ENCODE measurements at places on chromosomes 2 and 18.

DNA sequence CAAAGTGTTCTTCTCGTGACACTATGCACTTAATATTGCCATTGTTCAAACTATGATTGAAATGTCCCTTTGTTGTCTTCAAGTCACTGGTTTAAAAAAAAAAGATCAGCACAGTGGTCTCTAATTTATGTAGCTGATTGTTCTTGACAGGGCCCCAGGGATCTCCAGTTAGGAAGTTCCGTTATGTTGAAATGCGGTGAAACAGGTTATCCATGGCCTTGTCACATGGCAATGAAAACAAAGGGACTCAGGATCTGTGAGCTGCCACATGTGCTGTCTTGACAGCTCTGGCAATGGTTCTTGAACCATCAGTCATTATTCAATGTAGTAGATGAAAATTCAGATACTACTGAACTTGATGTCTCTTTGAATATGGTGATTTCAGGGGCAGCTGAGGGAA, 147.4 kb downstream of the SETBP1 start:
- DNase-seq = no peak

DNA sequence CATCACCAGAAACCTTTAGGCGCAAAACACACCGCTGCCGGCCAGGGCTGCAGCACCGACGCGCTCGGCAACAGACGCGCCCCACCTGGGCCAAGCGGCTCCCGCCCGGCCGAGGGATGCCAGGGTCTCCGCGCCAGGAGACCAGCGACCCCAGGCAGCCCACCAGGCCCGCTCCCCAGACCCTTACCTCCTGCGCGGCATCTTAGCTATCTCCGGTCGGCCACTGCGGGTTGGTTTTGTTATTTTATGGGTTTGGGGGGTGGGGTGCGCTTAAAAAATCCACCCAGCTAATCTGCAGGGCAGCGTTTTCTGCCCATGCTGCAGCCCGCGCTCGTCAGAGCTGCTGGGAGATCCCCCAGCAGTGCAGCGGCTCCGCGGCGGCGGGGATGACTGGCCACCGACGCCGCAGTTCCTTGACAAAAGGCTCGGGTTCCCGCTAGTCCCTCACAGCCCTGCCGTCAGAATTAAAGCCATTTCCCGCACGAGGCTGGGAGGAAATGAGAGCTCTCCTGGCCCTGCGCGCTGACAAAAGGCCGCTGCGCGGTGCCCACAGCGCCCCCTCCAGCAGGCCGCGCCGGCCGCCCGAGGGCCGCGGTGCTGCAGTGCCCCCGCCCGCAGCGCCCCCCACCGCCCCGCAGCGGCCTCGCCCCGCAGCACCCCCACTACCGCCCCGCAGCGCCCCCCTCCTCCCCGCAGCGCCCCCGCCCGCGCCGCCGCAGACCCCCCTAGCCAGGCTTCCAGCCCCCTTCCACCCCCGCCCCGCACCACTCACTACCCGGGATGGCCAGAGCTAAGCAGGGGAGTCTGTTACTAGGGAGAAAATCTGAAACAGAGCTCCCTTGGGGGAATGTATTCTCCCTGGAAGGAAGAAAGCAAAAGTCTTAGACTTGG, at the start of gene ADD2:
ADD2 (minus strand) TSS at position 502 of the 891 bp plus-strand sequence. CDS start 61,792 bp downstream, outside the sequence.
- DNase-seq = peak; percentile 71

DNA sequence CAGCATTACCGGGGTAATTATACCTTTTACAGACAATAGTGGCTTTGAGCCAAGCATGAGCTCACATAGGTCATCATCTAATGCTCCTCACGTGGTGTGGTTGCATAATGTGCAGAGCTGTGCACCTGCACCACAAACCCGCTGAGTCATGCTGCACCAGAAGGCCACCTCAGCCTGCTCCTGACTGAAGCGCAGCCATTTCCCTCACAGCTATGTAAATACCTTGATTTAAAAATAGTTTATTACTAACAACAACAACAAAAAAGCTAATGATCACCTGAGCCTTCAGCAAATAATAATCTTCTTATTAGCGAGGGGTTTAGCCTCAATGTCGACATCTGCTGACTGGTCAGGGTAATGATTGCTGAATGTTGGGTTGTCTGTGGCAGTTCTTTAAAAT, 238.8 kb downstream of the MBD5 start:
- peak; percentile 18 for DNase-seq

GRCh38 chr2:907706-908105, 42.9 kb upstream of the SNTG2 start:
- no peak for DNase-seq

DNA sequence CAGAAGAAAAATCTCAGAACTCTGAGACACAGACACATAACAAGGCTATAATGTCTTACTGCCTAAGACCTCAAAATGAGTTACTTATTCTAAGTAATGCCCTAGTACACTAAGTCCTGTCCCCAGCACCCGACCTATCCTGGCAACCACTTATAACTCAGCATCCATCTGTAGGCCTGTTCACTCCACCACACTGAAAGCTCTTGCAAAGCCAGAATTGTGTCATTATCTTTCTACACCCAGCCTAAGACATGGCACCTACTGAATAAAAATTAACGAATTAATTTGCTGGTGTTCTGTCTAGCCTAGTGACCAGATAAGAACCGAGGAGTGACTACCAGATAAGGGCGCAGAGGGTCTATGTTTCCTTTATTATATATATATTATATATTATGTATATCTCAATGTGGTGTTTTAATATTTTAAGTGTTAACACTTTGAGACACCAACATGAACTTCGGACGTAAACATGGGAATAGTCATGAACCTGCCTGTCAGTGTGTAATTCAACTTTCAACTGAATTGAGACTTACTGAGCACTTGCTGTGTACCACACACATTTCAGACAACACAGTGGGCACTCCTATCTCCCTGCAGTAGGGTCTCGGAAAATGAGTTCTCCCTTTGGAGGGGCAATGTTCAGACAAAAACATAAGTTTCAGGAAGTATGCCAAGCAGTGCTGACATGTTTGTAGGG, 27.7 kb downstream of the TMEM131 start:
- no peak for DNase-seq

DNA sequence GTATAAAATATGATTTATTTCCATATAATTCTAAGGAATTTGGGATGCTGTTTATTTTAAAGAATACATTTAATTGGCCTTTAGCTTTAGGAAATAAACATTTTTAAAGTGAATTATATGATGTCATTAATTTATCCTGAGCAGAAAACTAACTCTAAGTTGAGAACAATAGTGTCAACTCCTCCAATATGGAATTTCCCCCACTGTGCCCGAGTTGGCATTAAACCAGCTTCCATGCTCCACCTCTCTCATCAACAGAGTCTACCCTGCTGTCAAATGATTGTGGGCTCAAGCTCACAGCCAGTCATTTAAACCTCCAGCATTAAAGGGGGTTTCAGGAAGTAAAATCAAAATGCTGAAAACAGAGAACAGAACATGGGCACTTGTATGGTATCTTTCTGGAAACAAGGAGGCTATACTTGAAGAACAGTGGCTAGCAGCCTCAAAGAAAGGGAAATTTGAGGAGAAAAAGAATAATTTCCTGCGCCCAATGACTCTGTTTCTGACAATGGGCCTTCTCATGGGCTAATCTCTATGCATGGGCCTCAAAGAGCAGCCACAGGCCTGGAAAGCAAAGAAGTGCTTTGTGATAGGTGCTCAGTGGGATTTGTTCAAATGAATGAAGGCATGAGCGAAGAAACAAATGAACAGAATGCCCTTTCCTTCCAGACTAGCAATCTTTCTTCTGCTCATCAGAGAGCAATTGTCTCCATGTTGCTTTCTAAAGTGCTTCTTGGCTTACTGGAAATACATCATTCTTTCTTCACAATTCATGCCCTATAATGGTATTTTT, 252.8 kb downstream of the MTX2 start:
- DNase-seq = no peak

DNA sequence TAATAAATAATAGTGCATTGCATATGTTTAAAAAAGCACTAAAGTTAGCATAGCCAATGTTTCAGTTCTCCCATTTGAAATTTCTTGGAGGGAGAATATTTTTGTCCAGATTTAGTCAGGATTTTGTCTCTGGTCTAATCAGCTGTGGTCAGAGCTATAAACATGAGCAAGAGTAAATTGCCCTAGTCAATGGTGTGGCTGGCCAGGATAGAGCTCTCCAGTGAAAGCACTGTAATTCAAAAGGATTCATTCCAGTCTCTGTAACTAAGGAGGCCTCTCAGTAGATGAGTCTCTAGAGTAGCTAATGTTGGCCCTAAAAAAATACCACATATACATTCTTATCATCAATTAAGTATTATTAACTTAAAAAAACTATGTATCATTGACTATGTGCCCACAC, 241.6 kb downstream of the CDCA7 start:
- no peak for DNase-seq

DNA sequence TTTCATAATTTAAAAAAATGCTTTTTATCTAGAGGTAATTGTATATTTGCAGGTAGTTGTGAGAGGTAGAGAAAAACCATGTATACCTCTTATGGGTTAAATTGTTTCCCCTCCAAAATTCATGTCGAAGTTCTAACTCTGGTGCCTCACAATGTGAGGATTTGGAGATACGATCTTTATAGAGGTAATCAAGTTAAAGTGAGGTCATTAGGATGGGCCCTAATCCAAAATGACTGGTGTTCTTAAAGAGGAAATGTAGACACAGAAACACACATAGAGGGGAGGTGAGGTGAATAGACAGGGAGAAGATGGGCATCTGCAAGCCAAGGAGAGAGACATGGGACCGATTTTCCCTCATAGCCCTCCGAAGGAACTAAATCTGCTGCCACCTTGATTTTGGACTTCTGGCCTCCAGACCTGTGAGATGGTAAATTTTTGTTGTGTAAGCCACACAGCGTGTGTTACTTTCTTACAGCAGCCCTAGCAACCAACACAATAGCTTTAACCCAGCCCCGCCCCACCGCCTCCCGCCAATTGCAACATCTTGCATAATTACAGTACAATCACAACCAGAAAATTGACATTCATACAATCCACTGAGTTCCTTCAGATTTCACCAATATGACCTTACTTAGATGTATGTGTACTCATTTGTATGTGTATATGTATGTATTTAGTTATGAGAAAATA, 208.9 kb downstream of the MIB1 start:
- DNase-seq = no peak

- DNase-seq = no peak
Measured at GRCh38 chr2:61898810-61899209, 6.7 kb upstream of the COMMD1 start.

- DNase-seq = no peak
Measured at GRCh38 chr2:70381235-70381634, 79.4 kb upstream of the FAM136A start.

Measured in fibroblast of skin of right biceps (primary cell).